ENCODE measurements at places on chromosomes 2 and 18. TPM values are rescaled to one million over a fixed set of nuclear protein-coding genes. Genes with fewer than 3 reads are reported as not detected.

The PRKAG3 gene
- not detected for total RNA-seq

The ROCK2 gene
- total RNA-seq = 54.3 TPM

The REG1B gene
- not detected for total RNA-seq

The XIRP2 gene
- total RNA-seq = 0.18 TPM

The LINC00305 gene
- total RNA-seq = not detected

The CFAP210 gene
- total RNA-seq = 0.95 TPM

The KIF5C gene
- total RNA-seq = 0.47 TPM

The MAPRE2 gene
- 33.8 TPM for total RNA-seq

GRCh38 chr2:10947005-10947440 lies 35.3 kb downstream of the KCNF1 start:
- no peak for DNase-seq
- no peak overlapping the region for H3K4me3 ChIP-seq
- H3K4me1 ChIP-seq = no peaks in the 10 kb centered on the region
- peaks cover 15% of the 10 kb centered on the region for H3K27me3 ChIP-seq
- H3K36me3 ChIP-seq = no peaks in the 10 kb centered on the region

DNA sequence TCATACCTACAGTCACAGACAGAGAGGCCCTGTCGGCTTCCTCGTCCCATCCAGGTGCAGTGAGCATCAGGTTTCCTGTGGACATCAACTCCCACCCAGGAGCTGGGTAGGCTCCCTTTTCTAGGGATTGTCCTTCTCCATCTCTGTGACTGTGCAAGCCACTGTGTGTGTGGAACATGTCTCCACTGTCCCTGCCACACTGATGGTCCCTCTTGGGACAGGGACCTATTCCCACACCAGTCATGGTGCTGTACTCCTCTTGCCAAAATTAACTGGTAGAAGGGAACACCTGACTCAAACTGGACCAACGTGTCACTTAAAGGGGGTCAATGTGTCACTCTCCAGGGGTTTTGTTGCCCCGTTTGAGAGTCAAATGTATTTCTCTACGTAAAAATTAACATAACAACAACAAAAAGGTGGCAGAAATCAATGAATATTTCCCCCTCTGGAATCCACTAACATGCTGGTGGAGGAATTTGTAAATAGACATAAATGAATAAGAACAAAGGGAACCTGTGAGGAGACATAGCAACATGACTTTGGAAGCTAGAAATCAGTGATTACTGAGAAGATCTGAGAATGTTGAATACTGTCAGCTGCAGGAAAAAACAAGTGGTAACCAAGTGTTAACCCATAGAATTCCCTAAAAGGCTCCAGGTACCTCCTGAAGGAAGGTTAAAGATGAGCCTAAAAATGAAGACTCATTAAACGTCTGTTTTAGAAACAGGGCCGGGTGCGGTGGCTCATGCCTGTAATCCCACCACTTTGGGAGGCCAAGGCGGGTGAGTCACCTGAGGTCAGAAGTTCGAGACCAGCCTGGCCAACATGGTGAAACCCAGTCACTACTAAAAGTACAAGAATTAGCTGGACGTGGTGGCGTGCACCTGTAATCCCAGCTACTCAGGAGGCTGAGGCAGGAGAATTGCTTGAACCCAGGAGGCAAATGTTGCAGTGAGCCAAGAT lies 40.4 kb downstream of the SH2D6 start:
- H3K4me3 ChIP-seq = no peak overlapping the region
- no peak overlapping the region for H3K27ac ChIP-seq
- no peaks in the 10 kb centered on the region for H3K36me3 ChIP-seq
- no peaks in the 10 kb centered on the region for H3K27me3 ChIP-seq

DNA sequence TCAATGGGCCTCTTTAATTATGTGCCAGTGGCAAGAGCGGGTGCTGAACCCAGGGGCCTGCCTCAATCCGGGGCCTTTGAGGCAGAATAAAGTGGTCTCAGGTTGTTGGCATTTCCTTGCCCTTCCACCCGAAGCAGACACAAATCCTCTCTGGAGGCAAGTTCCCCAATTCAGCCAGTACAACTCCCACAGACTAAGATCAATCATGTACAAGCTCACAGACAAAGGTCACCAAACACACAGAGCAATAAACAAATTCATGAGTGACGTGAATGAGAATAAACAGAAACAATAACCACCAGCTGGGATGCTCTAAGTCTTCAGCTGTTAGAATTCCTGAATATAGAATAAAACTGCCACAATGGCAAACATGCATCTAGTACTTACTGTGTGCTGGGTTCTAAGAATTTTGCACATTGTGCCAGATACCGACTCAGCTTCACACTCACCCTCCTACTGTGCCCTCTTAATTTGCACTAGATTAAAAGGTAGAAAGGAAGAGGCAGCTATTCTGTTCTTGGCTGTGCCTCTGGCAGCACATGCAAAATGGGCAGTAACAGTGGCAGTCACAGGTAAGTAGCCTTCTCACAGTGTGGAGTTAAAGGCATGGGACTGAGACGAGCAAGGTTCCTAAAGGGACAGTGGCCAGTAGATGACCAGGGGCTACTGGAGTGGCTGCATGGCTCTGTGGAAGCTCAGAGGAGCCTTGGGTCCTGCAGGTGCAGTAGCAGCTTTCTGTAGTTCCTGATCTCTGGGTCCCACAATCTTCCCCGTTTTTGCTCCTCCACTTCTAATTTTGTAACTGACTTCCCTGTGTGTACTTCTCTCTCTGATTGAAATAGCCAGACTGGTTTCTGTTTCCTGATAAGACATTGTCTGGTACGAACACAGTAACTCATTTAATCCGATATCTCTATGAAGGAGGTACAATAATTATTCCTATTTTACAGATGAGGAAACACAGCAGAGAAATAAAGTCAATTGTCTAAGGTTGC lies 34.6 kb upstream of the IL1B start:
- no peaks in the 10 kb centered on the region for H3K36me3 ChIP-seq
- no peak for DNase-seq
- no peaks in the 10 kb centered on the region for H3K27me3 ChIP-seq
- H3K4me1 ChIP-seq = peaks cover 27% of the 10 kb centered on the region

- H3K4me3 ChIP-seq = no peak overlapping the region
- H3K27me3 ChIP-seq = no peaks in the 10 kb centered on the region
- H3K36me3 ChIP-seq = no peaks in the 10 kb centered on the region
These were observed 87.6 kb downstream of the MAIP1 start for GRCh38 chr2:200042944-200043343.

- H3K4me1 ChIP-seq = no peaks in the 10 kb centered on the region
- no peak for DNase-seq
- no peak overlapping the region for H3K27ac ChIP-seq
- no peaks in the 10 kb centered on the region for H3K36me3 ChIP-seq
- H3K4me3 ChIP-seq = no peak overlapping the region
- no peaks in the 10 kb centered on the region for H3K27me3 ChIP-seq
These were observed 28.3 kb downstream of the STPG4 start for GRCh38 chr2:47126783-47127182.

DNA sequence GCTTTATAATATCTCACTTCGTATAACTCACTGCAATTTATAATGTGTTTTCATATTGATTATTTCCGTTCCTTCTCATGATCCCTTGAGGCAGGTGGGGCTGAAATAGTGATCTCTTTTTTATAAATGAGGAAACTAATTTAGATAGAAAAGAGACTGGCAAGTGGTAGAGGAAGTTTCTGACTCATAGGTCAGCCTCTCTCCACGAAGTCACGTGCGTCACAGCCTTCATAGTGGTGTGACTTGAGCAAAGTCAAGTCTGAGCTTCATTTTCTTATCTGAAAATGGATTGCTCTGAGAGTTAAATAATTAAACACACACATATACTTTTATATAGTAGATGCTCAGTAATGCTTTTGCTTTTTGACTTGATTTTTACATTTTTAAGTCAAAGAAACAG lies 19.9 kb downstream of the ABCG5 start:
- H3K27me3 ChIP-seq = no peaks in the 10 kb centered on the region
- DNase-seq = no peak
- H3K27ac ChIP-seq = no peak overlapping the region
- H3K4me1 ChIP-seq = no peaks in the 10 kb centered on the region
- H3K4me3 ChIP-seq = no peak overlapping the region

- no peak overlapping the region for H3K27ac ChIP-seq
- DNase-seq = no peak
- no peak overlapping the region for H3K4me3 ChIP-seq
- peaks cover 17% of the 10 kb centered on the region for H3K4me1 ChIP-seq
- H3K27me3 ChIP-seq = peaks cover 98% of the 10 kb centered on the region
These were observed 13.6 kb downstream of the EN1 start for GRCh38 chr2:118833716-118834439.

GRCh38 chr2:85718885-85719492 lies 24.8 kb downstream of the GNLY start:
- no peaks in the 10 kb centered on the region for H3K36me3 ChIP-seq
- H3K27ac ChIP-seq = no peak overlapping the region
- no peak overlapping the region for H3K4me3 ChIP-seq

DNA sequence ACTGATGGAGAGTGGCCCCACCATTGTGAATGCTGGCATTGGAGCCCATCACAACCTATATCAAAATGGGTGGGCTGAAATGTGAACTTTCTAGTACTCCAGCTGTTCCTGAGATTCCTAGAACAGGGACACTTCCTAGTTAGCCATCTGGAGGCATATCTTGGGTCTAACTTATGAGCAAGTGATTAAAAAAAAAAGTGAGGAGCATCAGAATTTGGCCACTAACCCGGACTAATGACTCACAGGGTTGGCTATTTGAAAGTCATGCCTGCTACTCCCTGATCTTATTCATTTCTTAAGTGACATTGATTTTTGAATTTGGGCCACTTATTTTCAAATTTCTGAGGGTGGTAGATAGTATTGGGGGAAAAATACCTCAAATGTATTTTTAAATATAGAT lies 216.6 kb downstream of the HRH4 start:
- no peaks in the 10 kb centered on the region for H3K36me3 ChIP-seq
- H3K27me3 ChIP-seq = no peaks in the 10 kb centered on the region
- no peaks in the 10 kb centered on the region for H3K4me1 ChIP-seq
- DNase-seq = no peak

GRCh38 chr2:25664183-25664964 lies 9.0 kb downstream of the DTNB start:
- no peaks in the 10 kb centered on the region for H3K36me3 ChIP-seq
- H3K27me3 ChIP-seq = no peaks in the 10 kb centered on the region
- peaks cover 7% of the 10 kb centered on the region for H3K4me1 ChIP-seq
- no peak overlapping the region for H3K4me3 ChIP-seq
- no peak overlapping the region for H3K27ac ChIP-seq

DNA sequence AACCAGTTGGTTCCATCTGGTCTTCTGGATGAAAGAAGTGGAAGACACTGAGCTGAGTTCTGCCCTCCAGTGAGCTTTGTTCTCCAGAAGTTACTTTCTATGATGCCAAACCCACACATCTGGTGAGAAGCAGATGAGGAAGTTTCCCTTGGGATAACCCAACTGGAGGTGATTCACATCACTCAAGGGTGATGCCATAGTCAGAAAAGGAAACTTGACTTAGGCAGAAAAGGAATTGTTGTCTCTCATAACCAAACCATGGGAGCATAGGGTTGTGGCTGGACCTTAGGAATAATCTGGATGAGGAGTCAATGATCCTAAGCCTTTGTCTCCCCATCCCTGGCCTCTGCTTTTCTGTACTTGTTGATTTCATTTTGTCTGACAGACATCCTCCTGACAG lies 43.7 kb downstream of the CDC42EP3 start:
- no peak overlapping the region for H3K4me3 ChIP-seq
- DNase-seq = no peak
- no peaks in the 10 kb centered on the region for H3K36me3 ChIP-seq

DNA sequence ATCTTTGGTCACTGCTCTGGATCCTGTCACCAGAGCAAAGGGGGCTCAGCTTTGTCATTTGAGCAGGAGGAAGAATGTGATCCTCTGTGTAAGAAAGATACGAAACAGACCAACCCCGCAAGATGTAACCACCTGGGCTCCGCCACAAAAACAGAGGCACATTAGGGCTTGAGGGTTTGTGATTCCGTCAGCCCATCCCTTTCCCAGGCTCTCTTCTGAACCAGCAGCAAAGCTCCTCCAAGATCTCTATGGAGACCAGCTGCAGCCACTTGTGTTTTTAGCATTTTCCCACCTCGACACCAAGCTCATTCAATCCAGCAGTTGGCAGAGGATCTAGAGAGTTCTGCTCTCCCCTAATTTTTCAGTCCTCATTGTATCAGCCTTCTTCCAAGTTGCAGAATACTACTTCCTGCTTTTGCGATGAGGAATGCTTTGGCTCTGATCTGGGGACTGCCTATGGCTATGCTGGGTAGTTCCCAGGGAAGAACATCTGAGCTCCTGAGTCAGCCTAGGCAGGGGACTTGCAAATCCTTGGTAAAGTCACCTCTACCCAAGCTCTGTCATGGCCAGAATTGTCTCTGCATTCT lies 139.6 kb upstream of the RAB12 start:
- DNase-seq = no peak
- no peak overlapping the region for H3K4me3 ChIP-seq
- no peak overlapping the region for H3K27ac ChIP-seq
- H3K27me3 ChIP-seq = no peaks in the 10 kb centered on the region
- H3K4me1 ChIP-seq = peaks cover 17% of the 10 kb centered on the region

DNA sequence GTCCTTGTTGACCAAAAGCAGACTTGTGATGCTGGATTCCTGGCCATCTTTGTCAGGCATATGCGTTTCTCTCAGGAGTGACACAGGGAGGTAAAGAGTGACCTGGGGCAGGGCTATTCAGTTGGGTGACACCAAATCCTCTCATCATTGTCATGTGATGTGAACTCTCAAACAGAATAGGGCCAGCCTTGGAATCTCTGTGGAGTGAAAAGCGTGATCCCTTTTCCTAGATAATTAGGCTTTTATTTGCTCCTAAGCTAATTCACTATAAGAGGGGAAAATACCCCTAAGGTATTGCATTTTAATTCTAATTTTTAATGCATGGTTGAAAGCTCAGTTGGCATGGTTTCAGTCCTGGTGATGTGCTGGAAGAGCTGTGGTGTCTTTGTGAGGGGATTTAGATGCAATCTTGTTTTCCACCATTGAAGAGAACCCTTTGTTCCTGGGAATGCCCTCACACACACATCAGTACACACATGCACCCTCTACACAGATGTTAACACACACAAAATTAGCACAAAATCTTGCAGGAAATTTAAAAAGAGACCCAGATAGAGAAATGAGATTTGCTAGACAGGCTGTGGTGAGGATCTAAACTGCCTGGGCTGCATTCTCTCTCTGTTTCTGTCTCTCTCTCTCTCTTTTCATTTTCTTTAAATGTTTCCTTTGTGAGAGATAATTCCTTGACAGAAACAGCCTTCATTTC lies 349.9 kb downstream of the TSN start:
- H3K27ac ChIP-seq = no peak overlapping the region
- no peak overlapping the region for H3K4me3 ChIP-seq
- no peaks in the 10 kb centered on the region for H3K27me3 ChIP-seq

All from lower lobe of right lung (tissue), 2 donors.